ENCODE measurements at places on chromosomes 12 and 14.
A peak's percentile ranks its signal among the peaks of the same experiment; 100 is the strongest.

DNA sequence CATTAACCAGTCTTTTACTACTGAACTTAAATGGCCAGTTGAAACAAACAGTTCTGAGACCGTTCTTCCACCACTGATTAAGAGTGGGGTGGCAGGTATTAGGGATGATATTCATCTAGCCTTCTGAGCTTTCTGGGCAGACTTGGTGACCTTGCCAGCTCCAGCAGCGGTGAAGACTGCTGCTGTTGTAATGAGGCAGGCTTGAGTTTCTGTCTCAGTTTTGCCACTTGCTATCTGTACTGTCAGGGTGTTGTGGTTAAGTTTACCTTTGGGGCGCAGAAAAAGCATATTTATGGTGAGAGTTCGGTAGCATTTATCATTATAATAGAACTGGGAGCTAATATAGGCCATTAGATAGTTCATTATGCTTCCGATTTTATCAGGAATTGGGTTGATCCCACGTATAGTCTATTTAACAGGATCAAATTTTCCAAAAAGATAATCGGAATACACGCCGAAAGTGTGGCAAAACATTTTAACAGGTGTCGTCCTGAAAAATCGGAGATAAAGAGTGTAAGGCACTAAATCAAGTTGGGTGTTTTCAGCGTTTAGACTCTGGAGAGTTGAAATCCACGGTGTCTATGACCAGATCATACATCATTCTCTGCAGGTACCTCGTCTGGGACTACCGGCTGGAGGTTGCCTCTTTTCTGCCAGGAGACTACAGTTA, 688 bp upstream of the NECAP1 start:
- no peak for DNase-seq

- DNase-seq, result no peak
Measured at GRCh38 chr12:57523706-57524614, 1.3 kb downstream of the MBD6 start.

DNA sequence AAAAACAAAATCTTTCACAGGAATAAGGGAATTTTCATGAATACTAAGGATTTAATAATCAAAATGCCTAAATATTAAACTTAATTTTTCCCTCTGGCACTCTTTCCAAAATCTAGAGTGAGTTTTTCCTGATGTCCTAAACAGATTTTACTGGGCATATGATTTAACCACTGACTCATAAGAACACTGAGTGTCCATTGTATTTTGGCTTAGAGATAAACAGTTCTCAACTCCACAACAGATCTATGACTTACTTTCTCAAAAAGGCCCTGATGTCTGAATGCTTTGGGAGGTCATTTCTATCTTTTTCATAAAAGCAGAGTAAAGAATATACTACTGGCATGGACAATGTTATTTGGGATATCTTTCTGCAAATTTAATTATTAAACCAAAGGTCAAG, 15.0 kb downstream of the TMBIM4 start:
- DNase-seq, result peak; percentile 41

- no peak for DNase-seq
Measured at GRCh38 chr14:25477316-25478098, 427.6 kb upstream of the STXBP6 start.
